Stimulated activated CD4-positive, alpha-beta T cell treated with anti-CD3 and anti-CD28 coated beads, Interleukin-2, amount 100 ng/mL, for 24 hours (primary cell): ENCODE measurements at places on chromosomes 12 and 14.
A peak's percentile ranks its signal among the peaks of the same experiment; 100 is the strongest.

DNA sequence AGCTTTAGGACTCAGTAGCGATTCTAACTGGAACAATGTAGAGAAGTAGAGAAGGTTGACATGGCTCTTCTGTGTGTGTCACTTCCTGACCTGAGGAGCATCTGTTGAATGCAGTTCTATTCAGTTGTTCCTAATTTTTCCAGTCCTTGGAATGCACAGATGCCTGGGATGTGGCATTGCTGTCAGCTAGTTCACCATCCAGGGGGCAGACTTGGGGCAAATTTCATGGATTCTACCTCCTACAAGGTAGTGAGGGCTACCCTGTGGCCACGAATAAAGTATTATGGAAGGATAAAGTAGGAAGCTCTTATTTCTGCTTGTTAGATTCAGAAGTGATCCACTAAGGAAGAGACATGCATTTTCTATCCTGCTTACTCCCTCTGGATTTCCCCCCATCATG is 74.4 kb upstream of the GPATCH2L start:
- no peak for DNase-seq

DNA sequence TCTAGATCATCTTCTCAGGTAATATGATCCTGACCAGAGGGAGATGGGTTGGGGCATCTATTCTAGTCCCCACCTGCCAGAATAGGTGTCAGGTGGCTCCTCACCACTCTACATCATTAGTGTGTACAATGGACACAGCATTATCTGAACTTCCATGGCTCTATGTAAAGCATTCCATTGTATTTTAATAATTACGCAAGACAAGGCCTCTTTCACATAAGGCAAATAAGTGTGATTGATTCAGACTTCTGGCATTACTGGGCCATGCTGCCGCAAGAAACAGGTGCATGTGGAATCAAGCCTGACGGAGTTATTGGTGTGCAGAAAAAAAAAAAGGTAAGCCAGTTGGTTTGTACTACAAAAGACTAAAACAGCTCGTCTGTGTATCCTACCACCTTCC is 3.1 kb upstream of the DDHD1 start:
- no peak for DNase-seq

DNA sequence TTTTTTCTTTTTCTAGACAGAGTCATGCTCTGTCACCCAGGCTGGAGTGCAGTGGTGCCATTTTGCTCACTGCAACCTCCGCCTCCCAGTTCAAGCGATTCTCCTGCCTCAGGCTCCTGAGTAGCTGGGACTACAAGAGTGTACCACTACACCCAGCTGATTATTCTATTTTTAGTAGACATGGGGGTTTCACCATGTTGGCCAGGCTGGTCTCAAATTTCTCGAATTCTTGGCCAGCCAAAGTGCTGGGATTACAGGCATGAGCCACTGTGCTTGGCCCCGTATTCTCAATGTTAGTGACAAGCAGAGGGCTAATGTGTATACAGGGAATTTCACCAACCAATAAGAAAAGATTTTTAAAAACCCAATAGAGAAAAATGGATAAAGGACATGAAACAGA is 8.4 kb downstream of the PLBD2 start:
- no peak for DNase-seq

GRCh38 chr14:61435563-61436337 is 114.4 kb downstream of the PRKCH start:
- peak; percentile 14 for DNase-seq

- no peak for DNase-seq
Measured at GRCh38 chr12:45212064-45212463, 3.8 kb upstream of the ANO6 start.

DNA sequence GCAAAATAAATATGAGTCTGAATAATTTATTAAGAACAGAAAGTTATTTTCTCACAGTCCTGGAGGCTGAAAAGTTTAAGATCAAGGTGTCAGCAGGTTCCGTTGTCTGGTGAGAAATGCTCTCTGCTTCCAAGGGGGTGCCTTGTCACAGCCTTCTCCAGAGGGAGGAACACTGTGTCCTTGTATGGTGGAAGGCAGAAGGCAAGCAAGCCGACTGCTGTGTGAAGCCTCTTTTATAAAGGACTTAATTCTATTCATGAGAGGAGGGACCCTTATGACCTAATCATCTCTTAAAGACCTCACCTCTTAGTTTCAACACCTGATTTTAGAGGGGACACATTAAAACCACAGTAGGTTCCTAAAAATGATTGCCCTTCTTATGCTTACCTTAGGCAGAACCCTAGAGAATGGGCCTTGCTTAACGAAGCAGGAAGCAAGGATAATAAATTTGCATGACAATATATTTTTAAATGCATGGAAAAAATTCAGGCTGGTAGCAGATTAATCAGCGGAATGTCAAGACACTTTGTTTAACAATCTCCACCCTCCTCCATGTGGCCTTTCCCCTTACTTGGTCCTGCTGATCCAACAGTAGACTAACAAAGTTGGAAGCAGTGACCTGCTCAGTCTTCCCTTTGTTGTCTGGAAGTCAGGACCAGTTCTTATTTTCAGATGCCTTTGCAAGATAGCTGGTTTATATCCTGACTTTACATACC is 154.9 kb downstream of the DYRK2 start:
- DNase-seq = no peak

GRCh38 chr14:81390696-81391095 is 9.4 kb downstream of the STON2 start:
- DNase-seq = no peak

DNA sequence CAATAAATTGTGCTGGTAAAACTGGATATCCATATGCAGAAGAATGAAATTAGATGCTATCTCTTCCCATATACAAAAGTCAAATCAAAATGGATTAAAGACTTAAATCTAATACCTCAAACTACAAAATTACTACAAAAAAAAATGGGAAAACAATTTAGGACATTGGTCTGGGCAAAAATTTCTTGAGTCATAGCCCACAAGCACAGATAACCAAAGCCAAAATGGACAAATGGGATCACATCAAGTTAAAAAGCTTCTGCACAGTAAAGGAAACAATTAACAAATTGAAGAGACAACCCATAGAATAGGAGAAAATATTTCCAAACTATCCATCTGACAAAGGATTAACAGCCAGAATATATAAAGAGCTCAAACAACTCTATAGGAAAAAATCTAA is 264.6 kb downstream of the NUAK1 start:
- DNase-seq = no peak

GRCh38 chr12:63978519-63978918 is 134.0 kb downstream of the SRGAP1 start:
- DNase-seq = no peak

DNA sequence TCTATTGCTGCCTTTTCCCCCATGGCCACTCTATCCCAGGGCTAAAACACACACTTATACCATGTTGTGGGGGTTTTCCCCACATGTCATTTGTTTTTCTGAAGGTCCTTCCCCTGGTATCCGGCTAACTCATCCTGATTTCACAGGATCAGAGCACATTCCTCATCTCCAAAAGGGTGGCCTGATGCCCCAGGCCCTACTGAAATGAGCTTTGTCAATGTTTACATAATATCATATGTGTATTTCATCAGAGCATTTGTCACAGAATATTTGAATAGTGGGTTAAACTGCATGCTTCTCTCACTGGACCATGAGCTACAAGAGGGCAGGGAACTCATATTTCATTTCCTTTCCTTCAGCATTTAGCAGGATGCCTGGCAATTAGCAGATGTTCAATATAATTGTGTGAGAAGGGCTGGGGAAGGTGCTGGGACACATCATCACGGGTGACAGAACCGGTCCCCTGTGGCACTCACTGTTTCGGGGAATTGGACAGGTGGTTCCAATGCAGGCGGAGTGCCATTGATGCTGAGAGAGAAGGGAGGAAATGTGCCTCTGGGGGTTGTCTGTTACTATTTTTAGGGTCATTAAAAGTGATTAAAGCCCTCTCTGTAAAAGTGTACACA is 26.8 kb downstream of the EMP1 start:
- DNase-seq = no peak
